ENCODE measurements at places on chromosomes 1 and 21.

DNA sequence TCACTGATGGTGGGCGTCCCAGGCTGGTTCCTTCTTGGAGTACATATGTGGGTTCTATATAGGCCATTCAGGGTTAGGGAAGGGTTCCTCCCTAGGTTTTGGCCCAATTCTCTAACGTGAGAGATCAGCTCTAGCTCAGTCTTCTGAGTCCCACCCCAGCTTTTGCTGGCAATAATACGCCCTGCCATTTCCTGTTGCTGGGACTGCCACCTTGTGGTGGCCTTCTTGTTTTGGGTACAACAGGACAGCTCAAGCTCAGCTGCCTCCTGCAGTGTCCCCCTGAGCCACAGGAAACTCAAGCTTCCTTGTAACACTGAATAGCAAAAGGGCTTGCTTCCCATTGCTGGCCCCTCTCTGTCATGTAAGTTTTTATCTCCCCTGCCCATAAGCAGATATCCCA lies 77.8 kb downstream of the BACH1 start:
- DNase-seq: peak; percentile 21

DNA sequence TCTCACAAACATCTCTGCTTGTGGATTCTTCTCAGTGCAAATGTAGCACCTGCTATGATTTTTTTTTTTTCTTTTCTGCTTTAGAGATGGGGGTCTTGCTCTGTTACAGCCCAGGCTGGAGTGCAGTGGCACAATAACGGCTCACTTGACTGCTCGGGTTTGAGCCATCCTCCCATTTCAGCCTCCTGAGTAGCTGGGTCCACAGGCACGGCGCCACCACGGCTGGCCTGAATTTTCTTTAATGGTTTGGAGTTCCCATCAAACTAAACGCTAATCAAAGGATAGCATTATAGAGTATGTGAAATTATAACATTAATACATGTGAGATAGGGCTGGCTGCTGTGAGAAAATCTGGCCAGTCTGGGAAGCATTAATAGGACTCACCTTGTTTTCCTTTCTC lies 7.2 kb upstream of the PTGER3 start:
- DNase-seq: no peak

- DNase-seq: no peak
Observed at GRCh38 chr1:222600281-222600680, 10.5 kb upstream of the TAF1A start.

DNA sequence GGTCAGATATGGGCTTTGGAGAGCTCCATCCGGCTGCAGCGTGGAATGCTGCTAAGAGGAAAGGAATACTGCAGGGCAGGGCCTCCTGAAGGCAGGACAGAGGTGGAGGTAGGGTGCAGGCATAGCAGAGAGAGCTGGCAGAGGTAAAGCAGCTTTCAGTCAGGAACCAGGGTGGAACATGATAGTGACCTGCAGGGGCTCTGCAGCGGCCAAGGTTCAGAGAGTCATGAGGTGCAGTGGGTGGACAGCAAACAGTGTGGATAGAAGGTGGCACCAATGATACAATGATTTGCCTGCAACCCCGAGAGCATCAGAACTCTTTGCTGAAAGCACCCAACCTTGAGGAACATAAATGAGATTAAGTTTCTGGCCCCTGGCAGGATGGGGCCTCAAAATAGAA lies 119.3 kb downstream of the BEND5 start:
- no peak for DNase-seq

DNA sequence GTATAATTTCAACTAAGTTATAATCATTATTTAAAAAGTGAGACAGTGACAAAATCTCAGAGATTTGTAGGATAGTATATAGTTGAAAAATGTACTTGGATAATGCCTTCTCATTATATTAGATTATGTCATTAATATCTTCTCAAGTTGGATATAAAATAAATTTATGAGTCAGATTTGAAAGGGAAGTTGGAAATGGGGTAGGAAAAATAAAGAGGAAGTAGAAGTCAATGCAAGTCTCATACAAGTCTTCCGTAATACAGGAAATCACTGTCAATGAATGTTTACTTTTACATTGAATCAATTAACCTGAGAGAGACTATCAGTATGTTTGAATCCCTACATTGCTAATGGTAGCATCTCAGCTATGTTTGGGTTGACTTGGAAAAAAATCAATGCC lies 16.2 kb upstream of the RNPC3 start:
- DNase-seq: no peak
